ENCODE measurements at places on chromosomes 12 and 14.

DNA sequence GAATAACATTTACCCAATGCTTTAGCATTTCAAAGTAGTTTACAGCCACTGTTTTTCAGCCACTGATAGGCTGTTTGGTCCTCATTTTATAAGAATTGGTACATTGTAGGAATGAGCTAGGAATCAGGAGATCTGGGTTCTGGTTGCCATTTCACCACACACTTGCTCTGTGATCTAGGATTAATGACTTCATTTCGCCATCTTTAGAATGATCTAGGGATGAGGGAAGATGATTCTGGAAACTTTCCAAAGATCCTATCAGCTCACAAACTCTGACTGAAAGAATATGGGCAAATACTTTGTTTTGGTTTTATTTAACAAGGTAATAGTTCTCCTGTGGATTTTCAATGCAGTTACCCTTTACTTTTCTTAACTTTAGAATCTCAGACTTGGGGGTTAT is 155.0 kb downstream of the GCH1 start:
- DNase-seq = no peak

- DNase-seq = no peak
Measured at GRCh38 chr12:47350062-47350408, 270.3 kb upstream of the AMIGO2 start.

GRCh38 chr14:94569381-94570001 is 8.2 kb downstream of the SERPINA4 start:
- DNase-seq = no peak

DNA sequence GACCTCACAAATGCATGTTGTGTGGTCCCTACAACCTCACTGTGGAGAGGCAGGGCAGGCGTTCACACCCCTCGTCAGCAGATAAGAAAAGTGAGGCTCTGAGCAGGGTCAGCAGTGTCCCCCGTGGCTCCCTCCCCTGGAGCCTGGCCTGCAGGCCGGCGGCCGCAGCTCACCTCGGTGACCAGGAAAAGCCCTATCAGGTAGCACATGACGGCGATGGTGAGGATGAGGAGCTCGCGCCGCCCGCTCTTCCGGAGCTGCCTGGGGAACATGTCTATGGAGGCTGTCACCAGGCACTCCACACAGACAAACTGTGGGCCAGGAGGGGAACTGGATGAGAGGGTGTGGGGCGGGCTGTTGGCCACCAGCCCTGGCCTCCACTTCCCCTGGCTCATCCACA is 18.0 kb downstream of the SLC6A12 start:
- DNase-seq = no peak

GRCh38 chr12:130117233-130117632 is 45.0 kb upstream of the FZD10 start:
- DNase-seq = no peak

GRCh38 chr14:29077916-29078315 is 311.3 kb downstream of the FOXG1 start:
- DNase-seq = no peak
